CD8-positive, alpha-beta memory T cell (primary cell): ENCODE measurements at places on chromosomes 4 and X.

DNA sequence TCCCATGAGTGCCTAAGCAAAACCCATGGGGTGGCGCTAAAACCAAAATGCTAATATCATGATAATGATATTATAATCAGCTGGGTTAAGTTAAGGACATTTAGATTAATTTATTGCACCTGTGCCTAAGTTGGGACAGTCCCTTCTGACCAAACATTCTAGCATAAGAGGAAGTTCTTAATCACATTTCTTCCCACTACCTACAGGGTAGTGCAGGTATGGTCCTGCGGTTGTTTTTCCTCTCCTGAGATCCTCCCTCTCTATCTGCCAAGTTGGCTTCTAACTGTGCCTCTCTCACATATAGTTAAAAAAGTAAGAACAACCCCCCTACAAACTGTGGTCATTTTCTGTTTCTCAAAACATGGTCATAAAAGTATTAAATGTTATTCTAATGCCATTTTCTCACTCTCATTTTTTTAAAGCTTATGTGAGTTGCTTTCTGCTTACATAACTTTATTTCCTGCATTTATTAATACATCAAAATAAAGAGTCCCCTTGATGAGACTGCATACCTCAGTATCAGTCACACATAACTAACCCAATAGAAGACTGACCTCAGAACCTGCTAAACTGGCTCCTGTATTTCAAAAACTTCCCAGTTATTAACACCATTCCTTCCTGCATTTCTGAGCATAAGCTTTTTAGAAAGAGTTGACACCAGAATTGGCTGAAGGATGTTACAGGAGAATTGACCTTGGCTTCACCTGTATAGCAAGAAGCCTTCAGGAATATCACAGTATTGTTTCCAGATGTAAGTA, 1332.5 kb downstream of the FSTL5 start:
- no peak for DNase-seq

GRCh38 chrX:50003927-50004326, 81.5 kb downstream of the CLCN5 start:
- no peak for DNase-seq

DNA sequence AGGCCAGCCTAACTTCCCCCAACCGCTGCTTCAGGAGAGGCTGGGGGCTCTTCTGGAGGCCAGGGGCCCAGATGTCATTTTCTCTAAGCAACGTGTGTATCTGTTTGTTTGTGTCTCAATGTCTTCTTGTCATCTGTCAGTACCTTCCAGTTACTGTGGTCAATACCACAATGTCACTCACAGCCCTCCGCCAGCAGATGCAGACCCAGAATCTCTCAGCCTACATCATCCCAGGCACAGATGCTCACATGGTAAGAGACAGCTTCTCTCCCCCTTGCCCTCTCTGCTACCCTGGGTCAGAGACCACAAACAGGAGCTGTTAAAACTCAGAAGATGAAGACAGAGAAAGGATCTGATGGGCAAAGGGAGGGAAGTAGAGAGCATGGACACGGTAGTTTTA, 5.0 kb downstream of the XPNPEP2 start:
- DNase-seq: peak; percentile 11

GRCh38 chr4:54265366-54265765, 36.3 kb downstream of the PDGFRA start:
- DNase-seq: no peak

DNA sequence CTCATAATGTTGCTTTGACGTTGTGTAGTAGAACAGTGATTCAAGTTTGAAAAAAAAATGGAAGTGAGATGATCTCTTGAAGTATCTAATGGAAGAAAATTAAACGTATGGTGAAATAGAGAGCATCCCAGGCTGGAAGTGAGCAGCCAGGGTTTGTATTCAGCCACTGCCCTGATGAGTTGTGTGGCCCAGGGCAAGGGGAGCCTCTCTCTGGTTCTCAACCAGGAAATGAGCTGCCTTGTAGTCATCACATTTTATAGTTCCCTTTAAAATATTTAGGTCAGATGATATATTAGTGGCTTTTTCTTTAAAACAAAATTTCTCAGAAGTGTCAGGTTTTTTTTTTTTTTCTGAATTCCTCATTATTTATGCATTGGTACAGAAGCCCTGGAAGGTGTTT, 150.3 kb downstream of the GPAT3 start:
- no peak for DNase-seq

DNA sequence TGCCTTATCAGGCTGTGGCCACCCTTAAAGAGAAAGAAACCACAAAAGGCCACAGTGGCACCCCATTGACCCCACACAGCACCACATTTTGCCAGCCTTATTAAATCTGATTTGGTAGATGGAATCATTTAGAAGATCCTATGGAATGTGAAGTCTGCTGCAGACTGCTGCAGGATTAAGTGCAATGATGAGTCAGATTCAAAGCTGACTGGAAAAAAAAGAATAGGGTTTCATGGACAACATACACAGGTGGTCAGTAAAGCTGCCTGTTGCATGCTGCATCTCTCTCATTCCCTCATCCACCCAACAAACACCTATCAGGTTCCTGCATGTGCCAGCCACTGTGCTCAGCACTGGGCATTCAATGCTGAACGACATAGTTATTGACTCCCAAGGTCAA, 56.6 kb downstream of the CHST7 start:
- DNase-seq: no peak

DNA sequence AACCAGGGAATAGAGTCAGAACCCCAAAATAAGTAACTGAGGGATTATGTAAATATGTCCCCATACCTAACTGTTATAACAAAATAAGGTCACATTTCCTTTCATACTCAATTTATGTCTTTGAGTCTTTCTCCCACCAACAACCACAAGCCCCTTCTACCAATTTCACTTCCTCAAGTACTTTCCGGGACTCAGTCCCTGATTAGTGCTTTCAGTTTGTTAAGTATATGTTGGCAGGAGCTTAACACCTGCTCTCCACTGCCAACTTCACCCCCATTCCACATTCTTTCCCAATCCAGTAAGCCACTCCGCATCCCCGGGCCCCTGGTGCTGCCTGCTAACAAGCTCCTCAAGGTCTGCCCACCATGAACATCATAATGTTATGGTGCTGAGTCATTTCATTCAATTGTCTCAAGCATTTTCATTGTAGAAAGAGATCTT, 71.3 kb upstream of the SPRY1 start:
- no peak for DNase-seq

DNA sequence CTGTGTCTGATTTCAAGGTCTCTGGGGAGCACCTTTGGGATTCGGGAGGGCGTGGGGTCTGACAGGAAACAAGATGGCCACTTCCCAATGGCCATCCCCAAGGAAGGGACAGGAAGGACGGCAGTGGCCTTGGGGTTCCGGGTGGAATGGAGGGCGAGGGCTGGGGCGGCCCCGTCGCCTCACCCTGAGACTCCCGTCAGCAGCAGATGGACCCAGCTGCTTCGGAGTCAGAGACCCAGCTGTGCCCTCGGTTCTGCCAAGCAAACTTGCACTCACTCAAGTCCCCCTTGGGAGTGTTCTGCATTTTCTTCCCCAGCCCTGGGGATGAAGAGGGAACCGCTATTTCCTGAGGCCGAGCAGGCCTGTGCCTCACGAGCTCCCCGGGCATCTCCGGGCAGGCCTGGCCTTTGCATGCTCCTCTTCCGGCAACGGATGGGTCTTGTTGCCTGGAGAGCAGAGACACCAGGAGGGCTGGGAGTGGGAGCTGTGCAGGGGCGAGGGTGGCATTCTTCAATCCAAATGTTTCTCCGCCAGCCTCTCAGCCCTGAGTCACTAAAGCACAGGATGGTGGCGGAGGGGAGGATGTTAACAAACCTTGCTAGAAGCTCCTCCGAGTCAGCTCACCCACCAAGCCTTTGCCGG, 6.8 kb upstream of the DUSP9 start:
- DNase-seq: no peak

GRCh38 chr4:127586922-127587571, 45.7 kb upstream of the INTU start:
- DNase-seq: no peak

DNA sequence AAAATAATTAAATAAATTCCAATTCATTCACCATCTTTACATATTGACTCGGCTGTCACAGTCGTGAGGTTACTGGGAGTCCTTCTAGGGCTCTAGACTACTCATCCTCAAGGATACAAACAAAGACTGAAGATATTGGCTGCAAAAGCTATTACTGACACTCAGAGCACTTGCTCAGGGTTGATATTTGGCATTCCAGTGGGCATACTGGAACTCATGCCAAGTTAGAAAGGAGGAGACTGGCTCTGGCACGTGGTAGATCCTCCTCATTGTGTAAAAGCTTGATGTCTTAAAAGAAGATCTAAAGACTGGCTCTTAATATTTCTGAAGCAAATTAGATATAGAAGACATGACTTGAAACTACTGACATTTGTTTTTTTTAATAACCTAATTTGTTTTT, 172.7 kb downstream of the GPM6A start:
- no peak for DNase-seq

DNA sequence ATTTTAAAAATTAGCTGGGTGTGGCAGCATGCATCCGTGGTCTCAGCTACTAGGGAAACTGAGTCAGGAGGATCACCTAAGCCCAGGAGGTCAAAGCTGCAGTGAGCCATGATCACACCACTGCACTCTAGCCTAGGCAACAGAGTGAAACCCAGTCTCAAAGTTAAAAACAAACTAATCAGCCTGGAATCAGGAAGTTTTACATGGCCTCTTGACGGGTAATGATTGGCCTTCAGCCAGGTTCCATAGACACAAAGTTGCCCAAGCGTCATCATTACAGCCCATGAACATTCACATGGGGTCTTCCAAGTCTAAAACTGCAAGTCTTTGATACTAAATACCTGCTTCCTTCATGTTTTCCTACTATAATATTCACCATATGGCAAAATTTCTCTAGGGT, 10.0 kb upstream of the RGN start:
- no peak for DNase-seq

- DNase-seq: no peak
Measured at GRCh38 chr4:133059117-133059516, 90.0 kb upstream of the PCDH10 start.

DNA sequence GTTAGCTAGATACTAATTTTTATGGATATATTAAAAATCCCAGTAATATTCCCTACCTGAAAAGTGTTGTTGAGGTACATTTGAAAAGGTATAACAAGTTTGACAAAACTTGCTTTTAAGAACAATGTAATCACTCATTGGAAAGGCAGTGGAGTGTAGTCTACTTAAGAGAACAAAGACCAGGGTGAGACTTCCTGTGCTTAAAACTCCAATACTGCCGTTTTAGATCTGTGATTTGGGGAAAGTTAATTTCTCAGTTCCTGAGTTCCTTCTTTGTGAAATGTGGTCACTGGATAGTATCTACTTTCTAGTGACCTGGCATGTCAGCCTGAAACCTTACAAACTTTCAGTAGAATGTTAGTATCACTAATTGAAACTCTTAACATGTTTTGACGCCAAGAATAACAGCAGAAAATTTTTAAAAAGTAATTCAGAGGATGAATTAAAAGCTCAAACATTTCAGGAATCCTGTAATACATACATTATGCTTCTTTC, 56.8 kb downstream of the PCDH7 start:
- DNase-seq: no peak

DNA sequence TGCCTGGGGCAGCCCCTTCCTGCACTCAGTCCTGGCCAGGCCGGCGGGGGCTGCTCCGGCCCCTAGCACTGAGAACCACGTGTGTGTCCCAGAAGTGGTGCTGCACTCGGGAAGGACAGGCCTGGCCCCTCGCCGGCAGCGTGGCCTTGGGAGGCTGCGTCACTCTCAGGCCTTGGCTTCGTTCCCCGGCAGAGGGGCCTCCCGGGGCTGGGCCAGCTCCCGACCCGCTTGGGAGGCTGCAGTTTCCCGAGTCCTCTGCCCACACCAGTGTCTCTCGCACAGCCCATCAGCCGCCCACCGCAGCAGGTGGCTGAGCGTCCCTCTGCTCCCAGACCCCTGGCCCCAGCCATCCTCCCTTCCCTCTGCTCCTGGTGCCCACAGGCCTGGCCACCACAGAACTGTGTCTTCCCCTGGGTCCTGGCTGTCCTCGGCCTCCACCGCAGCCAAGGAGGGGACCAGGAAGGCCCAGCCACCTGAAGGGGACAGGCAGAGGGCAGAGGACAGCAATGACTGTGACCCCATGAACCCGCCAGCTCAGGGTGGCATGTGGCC, 10.9 kb upstream of the CPLX1 start:
- no peak for DNase-seq

DNA sequence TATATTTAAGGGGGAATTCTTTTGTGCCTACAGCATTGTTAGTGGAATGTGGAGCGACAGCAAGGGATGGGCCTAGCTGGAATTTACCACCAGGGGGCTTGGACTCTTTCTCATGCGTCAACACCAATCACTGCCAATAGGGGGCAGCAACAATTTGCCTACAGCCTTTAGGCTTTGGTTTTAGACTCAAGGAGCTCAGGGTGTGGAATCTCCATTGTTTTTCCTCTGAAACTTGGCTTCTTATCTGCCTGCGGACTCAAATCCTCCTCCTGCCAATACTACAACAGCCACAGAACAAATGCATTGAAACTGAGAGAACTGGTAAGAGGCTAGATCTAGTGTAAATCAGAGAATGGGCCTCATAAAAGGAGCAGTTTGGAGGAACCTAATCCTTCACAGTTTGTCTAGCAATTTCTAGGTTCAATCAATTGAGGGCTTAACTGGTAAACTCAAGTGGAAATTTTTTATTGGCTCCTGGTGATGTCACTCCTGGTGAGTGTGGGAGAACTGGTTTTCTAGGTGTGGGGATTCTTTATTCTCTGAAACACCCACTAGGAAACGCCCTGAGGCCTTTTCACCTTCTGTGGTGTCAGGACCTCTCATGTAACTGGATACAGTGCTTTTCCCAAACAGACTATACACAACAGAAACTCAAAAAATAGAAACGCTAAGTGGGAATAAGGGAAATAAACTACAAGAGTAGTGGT, 27.9 kb upstream of the TMSB4X start:
- DNase-seq: peak; percentile 79

DNA sequence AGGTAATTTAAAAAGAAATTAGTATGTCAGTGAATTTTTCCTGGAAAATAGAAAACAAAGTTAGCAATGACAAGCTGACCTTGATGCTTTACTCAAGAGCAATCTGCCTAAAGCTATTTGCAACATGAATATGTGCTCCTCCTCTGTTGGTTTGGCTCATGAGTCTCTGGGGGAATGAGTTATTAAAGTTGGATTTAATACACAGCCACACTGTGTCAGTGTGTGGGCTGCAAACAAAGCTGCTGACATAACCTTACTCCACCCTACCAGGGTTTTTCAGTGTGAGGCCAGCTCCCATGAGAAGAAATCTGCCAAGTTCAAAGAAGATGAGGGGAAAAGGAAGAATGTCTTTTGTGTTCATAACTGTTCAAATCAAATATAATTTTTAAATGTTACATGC, 280.5 kb downstream of the TLL1 start:
- no peak for DNase-seq
